CD4-positive, alpha-beta T cell (primary cell): ENCODE measurements at places on chromosomes 6 and 20.

DNA sequence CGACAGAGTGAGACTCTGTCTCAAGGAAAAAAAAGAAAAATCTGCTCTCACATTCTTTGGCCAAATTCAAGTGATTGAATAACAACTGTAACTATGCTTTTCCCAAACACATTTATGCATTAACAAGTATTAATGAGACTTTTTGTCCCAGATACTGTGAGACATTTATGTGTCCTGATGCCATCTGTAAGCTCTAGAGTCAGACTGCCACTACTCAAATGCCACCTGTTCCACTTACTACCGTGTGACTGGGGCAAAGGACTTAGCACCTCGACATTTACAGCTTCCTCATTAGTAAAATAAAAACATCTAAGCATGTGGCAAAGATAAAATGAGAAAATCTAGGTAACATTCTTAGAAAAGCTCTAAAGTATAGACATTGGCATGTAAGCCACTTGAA, 178.1 kb upstream of the MARCKS start:
- DNase-seq = no peak

DNA sequence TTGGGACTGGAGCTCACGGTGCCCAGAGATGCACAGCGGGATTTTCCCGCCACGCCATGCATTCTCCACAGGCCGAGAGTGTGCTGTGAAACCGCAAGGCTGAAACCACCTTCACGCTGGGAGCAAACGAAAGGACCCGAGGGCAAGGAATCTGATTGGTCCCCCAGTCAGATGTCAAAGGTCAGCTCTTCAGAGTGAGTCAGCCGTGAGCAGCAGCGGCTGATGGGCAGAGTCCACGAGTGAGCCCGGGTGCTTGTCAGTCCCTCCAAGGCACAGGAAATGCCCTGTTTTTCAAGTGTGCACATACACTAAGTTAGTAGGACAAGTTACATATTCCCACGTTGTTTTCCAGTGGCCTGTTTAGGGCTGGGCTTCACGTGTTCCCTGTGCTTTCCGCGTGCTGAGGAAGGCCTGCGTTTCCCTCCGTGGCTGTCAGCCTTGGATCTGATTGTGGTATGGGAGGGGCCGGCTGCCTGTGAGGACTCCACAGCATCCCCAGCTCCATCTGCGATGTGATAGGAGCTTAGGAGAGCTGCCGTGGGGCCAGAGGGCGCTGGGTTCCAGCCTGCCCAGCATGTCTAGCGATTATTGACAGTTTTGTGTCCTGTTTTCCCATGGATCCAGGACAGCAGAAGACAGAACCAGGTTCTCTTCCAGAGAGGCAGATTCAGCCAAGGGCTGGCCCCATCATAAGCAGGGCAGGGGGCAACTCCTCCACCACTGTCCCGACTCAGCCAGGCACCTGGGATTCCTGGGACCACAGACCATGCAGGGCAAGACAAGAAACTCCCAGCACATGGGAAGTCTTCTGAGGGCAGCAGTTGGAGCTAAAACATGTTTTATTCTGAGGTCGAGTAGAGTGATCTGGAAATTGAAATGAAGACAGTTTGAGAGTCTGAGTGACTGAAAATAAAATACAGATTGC, 38.2 kb upstream of the FRMD1 start:
- no peak for DNase-seq

- no peak for DNase-seq
Measured at GRCh38 chr20:38429301-38429700, 5.8 kb downstream of the SNHG17 start.

- DNase-seq = no peak
Measured at GRCh38 chr6:51398064-51398705, 579.5 kb downstream of the TFAP2B start.

DNA sequence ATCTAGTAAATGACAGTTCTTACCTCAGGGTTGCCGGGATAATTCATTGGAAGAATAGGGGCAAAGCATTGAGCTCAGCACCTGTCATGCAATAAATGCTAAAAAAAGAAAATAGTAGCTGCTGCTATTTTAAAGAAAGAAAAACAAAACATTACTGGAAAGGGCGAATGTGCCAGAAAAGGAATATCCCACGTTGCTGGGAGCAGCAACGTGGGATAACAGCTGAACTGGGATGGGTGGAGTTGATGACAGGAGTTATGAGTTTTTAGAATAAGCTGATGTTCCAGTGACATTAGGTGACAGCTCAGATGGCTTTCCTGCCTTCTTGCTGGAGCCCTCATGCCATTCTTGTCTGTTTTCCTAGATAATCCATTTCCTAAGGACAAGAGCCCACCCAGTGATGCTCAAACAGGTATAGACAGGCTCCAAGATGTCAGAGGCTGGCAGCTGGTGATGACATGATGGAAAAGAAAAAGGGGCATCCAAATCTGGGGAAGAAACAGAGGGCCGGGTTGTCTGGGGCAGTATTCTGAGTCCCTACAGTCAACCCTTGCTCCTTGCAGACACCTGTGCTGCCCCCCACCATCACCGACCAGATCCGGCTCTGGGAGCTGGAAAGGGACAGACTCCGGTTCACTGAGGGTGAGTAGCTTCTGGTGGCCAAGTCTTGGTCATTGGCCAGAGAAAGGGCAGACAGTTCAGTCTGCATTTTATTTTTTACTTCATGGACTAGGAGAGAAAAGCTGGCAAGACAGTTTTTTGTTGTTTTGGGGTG, 1.1 kb upstream of the VARS2 start:
- no peak for DNase-seq

DNA sequence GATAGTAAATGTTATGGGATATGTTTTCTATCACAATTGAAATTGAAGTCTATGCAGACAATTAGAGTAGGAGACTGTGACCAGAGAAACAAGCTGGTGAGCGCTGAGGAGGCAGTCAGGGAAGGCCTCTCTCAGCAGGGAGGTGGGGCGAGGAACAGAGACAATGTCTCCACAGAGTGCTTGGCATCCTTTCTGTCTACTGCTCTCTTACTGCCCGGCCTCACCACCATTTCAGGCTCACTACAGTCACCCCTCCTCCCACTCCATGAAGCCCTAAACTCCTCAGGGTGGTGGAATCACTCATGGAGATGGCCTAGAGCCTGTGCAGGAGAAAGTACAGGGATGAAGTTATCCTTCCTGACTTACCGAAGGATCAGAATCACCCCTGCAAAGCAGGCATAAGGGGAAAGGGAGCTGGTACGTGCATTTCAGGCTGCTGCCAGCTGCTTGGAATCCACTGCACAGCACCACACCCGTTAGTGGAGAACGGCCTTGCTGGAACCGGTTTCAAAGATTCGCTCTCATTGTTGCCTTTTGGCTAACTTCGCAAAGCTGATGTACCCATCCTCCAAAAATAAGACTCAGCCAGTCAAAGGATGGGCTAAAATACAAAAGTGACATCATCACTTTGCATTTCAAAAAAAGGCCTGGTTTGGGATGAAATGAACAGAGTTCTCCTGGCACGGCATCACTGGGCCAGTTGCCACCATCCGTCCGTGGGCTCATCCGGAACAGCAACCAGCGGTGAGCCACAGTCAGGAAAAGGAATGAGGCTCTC, 67.3 kb downstream of the SLC22A23 start:
- DNase-seq = no peak
